ENCODE measurements at places on chromosomes 4 and X.
A peak's percentile ranks its signal among the peaks of the same experiment; 100 is the strongest.

DNA sequence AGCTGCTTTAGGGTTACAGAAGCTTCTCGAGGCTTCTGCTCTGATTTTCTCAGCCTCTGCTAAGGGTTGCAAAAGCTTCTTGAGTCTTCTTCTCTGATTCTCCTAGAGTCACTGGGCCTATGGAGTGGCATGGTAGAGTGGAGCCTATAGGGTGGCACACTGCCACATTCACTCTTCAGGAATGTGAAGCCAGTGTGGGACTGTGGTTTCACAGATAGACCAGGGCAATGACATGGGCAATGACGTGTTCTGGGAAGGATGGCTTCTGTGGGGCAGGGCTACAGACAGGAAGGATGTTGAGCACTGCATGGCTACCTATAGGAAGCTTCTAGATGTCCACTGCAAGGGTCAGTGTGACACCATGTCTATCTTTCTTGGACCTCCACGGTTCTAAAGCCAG, 11.0 kb upstream of the MAMLD1 start:
- no peak for DNase-seq

- no peak for DNase-seq
Observed at GRCh38 chr4:24862073-24862751, 50.6 kb downstream of the CCDC149 start.

DNA sequence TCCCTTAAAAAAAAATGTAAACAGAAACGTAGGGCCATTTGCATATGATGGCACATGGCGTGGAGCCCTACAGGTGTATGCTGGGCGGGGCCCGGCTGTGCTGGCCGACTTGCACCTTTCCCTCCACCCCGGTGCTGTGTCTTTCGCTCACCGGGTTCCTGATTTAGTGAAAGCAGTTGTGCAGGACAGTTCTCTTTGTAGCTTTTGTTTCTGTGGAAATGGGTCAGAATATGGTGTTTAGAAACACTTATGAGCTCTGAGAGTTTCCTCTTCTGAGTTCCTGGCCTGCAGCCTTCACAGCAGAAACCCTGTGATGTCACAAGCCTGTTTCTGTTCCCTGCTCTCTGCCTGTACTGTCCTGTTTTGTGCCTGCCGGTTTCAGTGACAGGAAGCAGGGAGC, 22.5 kb upstream of the MSANTD1 start:
- DNase-seq: no peak

DNA sequence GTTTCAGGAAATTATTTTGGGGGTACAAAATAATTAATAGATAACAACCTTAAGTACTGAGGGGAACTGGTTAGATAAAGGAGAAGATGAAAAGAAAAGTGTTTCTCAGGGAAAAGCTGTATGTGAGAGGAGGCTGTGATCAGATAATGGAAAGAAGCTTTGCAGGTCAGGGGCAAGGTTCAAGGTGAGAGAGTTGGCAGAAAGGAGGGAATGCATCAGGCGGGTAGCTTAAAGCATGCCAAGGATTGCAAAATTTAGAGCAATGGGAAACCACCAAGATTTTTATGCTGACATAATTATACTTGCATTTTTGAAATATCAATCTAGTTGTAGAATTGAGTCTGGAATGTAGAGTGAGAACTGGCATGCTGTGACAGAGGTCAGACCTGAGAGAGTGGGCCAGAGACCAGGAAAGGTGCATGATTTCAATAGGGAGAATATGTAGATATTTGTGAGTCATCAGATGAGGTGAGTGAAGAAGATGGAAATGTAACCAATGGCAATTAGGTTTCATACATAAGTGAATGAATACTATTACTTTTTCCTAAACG, 508.7 kb downstream of the TRIML1 start:
- DNase-seq: no peak

- DNase-seq: no peak
Observed at GRCh38 chrX:15853586-15854079, 980 bp downstream of the AP1S2 start.

- no peak for DNase-seq
Observed at GRCh38 chrX:12770440-12770839, 20.8 kb upstream of the PRPS2 start.

- no peak for DNase-seq
Observed at GRCh38 chr4:14743601-14744000, 258.7 kb upstream of the CPEB2 start.

- no peak for DNase-seq
Observed at GRCh38 chrX:34927866-34928265, 14.7 kb upstream of the FAM47B start.

DNA sequence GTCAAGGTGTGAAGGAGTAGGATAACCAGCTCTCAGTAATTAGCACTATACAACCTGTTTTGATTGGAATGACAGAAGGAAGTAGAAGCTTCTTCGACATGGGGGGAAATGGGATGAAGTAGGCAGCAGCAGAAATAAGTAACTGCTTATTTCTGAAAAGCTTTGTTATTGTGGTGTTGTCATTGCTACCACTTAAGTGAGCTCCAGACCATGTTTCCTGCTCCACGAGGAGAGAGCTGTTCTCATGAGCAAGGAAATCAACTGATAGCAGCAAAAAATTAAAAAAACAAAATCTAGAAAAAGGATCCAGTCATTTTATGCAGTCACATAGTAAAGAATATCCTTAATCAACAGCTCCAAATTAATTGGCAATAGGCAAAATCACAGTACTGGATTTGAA, 106.1 kb upstream of the TLL1 start:
- no peak for DNase-seq

- peak; percentile 41 for DNase-seq
Observed at GRCh38 chrX:110992611-110993010, 103.4 kb upstream of the PAK3 start.

GRCh38 chr4:157792716-157793115, 380.1 kb downstream of the GASK1B start:
- DNase-seq: no peak

GRCh38 chr4:62517716-62518115, 1317.6 kb downstream of the ADGRL3 start:
- DNase-seq: no peak

DNA sequence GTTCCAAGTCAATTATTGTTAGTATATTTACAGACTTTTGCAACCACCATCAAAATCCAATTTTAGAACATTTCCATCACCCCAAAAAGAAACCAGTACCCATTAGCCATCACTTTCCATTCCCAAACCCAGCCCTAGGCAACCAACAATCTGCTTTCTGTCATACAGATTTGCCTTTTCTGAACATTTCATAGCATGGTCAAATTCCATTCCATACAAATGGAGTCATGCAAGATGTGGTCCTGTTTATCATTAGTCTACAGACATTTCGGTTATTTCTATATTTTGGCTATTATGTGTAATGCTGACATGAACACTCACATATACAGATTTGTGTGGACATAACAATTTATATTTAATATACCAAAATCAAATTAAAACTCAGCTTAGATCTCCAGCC, 508.7 kb downstream of the ZNF674 start:
- no peak for DNase-seq

GRCh38 chr4:67700116-67700737, 728 bp downstream of the UBA6 start:
- no peak for DNase-seq

- DNase-seq: no peak
Observed at GRCh38 chr4:168269896-168270295, 48.7 kb downstream of the DDX60 start.

DNA sequence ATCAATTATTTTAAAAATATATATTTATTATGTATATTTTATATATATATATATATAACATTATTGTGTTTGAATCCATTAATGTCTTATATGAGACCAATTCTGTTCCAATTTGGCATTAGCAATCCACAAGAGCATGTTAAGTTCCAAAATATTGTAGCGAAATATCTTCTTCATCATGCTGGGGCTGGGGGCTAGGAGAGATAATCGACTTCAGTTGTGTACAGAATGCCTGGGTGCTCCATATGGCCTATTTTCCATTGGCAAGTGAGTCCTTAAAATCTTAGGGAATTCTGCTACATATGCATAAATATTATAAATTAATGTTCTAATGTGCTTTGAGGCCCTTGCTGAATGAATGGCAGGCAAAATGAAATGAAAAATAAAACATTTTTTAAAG, 117.7 kb downstream of the PCDH7 start:
- peak; percentile 76 for DNase-seq

DNA sequence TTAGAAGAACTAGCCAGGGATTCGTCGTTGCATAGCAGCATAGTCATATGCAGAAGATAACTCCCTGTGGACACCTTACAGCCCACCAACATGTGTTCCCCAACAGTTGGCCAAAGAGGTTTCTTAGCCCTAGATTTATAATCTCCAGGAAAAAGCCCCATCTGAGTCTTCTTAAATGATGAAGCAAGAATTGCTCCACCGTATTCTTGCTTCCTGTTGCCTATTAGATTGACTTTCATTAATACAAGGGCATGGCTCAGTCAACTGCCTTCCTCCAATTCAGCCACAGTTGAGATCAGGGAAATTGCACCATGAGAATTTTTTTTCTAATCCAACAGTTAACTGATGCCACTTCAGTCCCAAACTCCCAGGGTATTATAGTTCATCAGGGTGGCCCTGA, 5.2 kb upstream of the AFF2 start:
- DNase-seq: no peak

DNA sequence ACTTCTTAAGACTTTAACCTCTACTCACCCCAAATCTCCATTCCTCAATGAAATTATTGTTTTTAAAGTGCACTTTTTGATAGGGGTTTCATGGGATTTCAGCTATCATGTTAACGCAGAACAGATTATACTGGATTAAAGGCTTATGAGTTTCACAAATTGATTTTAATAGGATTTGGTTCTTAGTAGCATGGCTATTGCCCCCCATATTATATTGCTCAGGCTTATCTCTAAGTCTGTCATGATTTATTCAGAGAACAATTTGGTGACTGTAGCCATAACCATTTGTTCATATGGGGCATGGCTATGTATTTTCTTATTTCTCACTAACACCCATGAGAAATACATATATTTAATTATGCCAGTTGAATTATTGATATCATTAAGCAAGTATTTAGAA, 57.0 kb downstream of the MND1 start:
- no peak for DNase-seq

DNA sequence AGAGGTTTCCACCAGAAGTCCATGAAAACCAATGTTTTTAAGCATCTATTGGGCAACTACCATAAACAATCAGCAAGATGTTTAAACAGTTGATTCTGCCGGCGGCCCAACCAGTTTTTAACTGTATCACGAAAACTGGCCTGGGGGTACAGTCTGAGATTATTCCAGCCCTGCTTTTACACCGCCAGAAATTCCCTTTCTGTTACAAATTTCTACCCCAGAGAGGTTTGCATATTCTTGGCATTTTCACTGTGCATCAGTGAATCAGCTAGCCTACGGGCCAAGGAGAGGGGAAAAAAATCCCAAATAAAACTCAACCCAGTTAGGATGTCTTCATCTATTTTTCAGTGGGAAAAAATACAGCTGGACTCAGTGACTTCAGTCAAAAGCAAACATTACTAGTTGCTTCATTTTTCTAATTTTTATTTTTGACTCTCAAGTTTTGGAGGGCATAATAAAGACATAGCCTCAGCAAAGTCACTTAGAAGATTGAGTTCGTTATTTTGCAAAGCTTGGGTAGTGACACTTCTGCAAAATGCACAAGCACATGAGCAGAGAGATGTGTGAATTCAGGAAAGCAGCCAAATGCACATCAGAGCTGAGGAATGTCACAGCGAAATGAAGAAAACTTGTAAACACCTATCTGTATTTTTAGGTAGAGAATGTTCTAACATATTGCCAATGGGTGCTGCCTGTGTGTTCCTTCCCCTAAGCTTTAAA, 167.8 kb upstream of the GK2 start:
- peak; percentile 31 for DNase-seq

DNA sequence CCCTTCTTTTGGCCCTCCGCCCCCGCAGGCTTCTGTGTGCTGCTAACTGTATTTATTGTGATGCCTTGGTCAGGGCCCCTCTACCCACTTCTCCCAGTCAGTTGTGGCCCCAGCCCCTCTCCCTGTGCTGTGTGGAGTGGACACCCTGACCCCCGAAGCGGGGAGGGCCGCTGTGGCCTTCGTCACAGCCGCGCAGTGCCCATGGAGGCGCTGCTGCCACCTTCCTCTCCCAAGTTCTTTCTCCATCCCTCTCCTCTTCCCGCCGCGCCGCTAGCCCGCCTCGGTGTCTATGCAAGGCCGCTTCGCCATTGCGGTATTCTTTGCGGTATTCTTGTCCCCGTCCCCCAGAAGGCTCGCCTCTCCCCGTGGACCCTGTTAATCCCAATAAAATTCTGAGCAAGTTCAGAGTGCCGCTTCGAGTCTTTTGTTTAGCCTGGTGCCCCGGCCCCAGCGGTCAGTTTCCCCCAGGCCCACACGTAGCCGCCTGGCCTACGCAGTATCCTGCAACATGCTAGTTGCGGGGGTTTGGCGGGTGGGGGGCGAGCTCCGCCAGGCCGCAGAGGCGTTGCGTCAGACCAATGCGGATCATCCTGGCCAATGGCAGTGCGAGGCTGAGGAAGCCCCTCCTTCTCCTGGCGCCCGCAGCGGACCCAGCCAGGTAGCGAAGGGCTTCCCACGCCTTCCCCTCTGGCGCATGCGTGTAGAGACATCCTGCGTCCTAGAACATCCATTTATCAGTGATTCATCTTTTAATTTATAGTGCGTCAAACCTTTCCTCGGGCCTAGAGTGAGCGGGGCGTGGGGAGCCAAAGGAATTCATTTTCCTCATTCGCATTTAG, 5.6 kb upstream of the KANTR start:
- DNase-seq: no peak

- no peak for DNase-seq
Observed at GRCh38 chrX:138690591-138690990, 20.9 kb downstream of the FGF13 start.

- DNase-seq: no peak
Observed at GRCh38 chr4:188779581-188779980, 640.3 kb downstream of the TRIML1 start.

- no peak for DNase-seq
Observed at GRCh38 chr4:41722181-41722580, 26.3 kb downstream of the PHOX2B start.

DNA sequence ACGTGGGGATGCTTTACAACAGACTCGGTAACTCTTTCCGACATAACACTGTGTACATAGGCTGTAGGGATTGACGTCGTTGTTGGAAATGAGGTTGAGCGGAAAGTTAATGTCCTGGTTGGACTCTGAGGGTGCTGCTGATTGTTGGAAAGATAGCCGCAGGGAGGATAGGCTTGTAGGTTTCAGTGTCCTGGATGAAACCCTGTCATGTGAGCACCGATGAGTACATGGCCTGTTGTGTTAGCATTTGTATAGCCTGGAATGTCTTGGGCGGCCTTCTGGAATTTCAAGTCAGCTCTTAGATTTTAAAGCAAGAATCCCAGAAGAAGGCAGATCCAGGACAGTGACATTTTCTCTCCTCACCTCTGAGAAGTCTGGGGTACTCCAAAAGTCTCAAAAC, 63.3 kb downstream of the TBC1D14 start:
- DNase-seq: no peak

- DNase-seq: no peak
Observed at GRCh38 chrX:98459669-98460068, 1576.0 kb downstream of the RPA4 start.

- no peak for DNase-seq
Observed at GRCh38 chr4:44791831-44792230, 65.5 kb upstream of the GNPDA2 start.

GRCh38 chrX:96619588-96619987, 65.1 kb upstream of the DIAPH2 start:
- DNase-seq: no peak
